ENCODE measurements at places on chromosomes 12 and 14.

DNA sequence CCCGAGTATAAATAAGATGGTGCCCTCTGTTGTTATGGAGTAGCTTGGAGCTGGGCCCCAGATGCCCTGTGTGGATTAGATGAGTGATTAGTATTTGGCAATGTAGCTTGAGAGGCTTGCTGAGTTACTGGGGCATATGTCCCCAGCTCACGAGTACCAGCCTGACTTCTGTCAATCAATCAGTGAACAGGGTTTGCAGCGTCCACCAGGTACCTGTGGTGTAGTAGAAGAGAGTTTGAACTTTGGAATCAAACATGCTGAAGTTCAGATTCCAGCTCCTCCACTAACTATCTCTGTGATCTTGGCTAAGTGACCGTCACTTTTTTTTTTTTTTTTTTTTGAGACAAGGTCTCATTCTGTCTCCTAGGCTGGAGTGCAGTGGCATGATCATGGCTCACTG, 11.6 kb upstream of the TCL1B start:
- no peak for DNase-seq

GRCh38 chr12:11633968-11634367, 15.5 kb upstream of the ETV6 start:
- no peak for DNase-seq

DNA sequence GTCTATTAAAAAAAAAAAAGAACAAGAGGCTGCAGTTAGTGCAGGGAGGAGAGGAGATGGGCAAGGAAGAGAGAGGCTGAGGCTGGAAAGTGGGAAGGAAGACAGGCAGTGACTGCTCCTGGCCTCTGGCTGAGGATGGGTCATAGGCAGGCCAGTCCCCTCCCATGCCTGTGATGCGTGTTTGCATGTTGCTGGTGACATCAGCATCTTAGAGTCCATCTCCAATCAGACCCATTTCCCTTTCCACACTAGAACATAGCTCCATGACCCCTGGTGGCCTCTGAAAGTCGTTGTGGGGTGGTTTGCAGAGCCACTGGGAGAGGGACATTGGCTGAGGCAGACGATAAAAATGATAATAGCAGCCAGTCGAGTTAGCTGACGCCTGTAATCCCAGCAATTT, 132.9 kb downstream of the PTPN11 start:
- DNase-seq, result no peak

DNA sequence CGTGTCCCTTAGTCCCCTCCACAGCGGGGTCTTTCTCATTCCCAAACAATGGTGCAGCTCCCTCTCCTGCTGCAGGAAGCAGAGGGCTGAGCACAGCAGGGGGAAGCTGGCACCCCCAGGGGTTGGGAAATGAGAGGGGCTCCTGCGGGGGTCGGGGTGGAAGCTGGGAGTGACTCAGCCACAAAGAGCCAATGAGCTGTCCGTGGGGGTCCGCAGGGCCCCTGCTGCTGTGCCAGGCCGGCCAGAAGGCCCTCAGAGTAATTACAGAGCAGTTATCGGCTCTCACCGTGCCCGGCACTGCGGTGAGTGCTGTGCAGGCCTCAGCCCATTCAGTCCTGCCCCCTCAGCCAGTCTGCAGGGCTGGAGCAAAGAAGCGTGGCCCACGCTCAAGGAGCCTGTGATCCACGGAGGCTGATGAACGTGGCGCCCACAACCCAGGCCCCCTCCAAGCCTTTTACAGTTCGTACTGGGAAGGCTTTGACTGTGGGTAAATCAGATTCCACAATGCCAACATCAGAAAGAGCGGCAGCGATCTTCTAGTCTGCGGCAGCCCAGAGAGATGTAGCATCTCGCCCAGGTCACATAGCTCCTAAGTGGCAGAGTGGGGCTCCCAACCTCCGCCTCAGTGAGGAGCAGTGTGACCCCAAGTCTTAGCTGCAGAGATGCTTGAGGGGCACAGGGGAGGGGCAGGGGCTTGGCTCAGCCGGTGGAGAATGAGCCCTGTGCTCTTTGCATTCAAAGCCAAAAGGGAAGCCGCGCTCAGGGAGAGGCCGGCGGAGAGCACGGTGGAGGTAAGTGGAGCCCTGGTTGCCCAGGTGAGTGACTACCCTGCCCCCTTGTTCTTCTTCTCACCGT, 43.4 kb downstream of the SLC6A12 start:
- no peak for DNase-seq

GRCh38 chr12:26906704-26907103, 31.1 kb downstream of the INTS13 start:
- DNase-seq, result peak; percentile 10

DNA sequence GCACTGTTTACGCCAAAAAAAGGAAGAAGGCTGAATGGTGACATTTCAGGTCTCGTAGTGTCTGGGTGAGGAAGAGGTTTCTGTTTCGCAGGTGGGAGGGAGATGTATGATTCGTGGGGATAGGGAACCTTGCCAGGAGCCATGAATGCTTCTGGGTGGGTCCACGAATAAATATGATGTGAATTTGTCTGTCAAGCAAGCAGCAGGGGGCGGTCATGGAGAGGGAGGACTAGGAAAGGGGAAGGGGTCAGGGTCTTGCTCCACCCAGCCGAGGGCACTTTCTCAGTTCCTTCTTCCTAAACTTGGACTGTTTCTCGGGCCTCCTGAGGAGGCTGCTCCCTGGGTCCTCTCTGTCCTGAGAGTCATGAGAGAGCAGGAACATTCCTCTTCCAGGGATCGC, 72.5 kb downstream of the LGMN start:
- no peak for DNase-seq

- DNase-seq, result peak; percentile 55
Observed at GRCh38 chr12:5745251-5745888, 199.7 kb downstream of the ANO2 start.

DNA sequence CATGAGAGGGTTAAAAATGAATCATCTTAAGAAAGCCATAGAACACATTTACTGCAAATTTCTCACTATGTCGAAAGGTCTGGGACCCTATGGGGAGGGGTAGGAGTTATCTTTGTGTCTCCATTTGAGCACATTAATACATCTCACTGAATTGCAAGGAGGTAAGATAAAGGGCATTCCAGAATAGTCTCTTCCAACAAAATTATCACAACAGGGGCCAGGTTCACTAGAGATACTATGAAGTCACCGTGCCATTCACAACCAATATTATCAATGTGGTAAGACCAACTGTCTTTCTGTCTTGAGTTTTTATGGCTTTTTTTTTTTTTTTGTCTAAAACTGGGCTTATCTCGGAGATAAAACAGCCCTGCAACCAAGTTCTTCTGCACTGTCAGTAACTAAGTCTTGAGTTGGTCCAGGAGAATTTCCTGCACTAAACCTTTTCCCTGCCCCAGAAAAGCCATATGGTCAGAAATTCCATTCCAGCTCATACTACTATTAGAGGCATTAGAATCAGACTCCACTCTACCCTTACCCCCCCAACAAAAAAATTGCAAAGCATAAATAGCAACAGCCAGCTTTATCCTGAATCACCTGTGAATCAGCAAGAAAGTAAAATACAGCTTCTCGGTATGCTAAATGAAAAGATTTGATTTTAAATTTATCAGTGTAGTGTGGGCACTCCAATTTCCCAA, 79.7 kb downstream of the PTPRR start:
- no peak for DNase-seq

GRCh38 chr12:71282925-71283324, 125.1 kb upstream of the TSPAN8 start:
- DNase-seq, result no peak

GRCh38 chr14:55884819-55885218, 233.4 kb upstream of the PELI2 start:
- no peak for DNase-seq

DNA sequence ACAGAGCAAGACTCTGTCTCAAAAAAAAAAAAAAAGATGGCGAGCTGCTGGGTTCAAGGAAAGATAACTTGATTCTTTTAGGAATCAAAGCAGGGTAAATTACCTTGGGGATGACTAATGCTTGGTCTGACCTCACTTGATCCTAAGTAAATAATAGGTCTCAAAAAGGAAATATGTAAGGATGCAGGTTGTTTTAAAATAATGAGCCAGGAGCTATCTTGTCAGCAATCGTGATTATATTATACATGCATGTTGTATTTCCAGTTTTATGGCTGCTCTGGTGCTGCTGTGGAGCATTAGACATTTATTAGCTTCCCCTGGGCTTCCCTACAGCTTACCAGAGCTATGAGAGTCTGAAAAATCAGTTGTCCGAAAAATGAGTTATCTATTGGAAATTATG, 2.6 kb downstream of the EIF2B2 start:
- DNase-seq, result no peak

DNA sequence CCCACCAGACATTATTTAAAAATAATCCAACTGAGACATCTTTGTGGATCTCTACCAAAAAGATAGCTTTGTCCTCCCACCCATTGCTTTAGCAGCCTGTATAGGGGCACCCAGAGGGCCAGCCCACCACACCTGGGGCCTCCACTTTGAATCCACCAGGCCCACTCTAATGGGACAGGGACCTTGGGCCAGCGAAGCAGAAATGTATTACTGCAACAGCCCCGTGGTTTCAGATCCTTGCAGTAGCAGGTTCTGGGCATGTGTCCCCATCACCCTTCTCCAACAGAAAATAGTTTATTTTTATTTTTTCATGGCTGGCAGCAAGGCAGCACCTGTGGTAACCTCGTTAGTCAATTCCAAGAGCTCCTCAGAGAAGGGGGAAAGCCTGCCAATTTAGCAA, 218.4 kb downstream of the ZFP36L1 start:
- no peak for DNase-seq

GRCh38 chr12:115322275-115322674, 638.3 kb upstream of the TBX3 start:
- no peak for DNase-seq

GRCh38 chr12:110344657-110345056, 58.9 kb downstream of the ANAPC7 start:
- DNase-seq, result no peak
